Iris pigment epithelial cell (primary cell): ENCODE measurements at places on chromosomes 11 and 22.
A peak's percentile ranks its signal among the peaks of the same experiment; 100 is the strongest.

GRCh38 chr22:32802237-32802765 lies 796 bp downstream of the TIMP3 start:
- DNase-seq, result no peak

GRCh38 chr11:71383461-71383860 lies 64.7 kb downstream of the DHCR7 start:
- DNase-seq, result no peak

DNA sequence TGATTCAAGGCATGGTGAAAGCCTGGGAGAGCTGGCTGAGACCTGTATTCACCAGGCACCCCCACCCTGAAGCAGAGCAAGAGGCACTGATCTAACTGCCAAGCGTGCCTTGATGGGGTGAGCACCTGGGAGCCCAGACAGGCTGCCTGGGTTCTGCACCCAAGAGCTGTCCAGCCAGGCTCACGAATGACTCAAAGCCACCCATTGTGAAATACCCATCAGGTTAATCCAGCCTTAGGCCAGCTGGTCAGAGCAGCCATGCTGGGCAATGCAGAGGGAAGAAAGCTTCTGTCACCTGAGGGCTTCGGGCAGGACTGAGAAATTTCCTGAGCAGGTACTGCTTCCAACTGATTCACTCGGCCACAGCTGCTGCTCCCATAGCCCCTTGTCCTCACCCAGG lies 22.1 kb downstream of the THOC5 start:
- peak; percentile 47 for DNase-seq

DNA sequence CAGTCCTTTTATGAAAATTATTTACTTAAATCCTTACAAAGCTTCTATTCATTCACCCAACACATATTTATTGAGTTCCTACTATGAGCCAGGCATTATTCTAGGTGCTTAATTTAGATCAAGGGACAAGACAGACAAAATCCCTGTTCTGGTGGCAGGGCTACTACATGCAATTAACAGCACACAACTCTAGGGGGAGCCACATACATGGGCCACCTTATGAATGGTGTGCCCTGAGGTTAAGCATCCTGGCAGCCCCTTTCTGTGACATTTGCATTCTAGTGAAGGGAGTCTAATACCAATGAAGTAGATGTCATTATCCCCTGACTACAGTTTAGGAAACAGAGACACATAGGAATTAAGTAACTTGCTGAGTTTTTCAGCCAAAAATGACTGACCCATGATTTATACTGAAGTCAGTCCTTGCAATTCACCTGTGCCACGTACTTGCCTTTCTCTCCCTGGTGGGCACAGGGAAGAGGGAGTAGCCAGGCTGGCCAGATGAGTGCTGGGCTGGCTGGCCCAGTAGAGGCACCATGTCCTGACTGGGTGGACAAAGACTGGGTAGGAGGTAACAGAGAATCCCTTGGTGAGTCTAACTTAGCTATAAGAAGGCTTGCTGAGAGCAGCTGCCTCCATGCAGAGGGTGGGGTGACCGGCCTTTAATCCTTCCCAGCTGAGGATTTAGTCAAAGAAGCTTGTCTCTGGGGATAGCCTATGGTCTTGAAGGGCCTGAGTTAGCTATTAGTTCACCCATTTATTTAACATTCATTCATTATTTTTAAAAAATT lies 52.0 kb upstream of the ELF5 start:
- no peak for DNase-seq

- DNase-seq, result peak; percentile 37
Measured at GRCh38 chr11:95521133-95521542, 268.4 kb downstream of the FAM76B start.

- DNase-seq, result no peak
Measured at GRCh38 chr11:112727341-112727841, 233.8 kb upstream of the NCAM1 start.

DNA sequence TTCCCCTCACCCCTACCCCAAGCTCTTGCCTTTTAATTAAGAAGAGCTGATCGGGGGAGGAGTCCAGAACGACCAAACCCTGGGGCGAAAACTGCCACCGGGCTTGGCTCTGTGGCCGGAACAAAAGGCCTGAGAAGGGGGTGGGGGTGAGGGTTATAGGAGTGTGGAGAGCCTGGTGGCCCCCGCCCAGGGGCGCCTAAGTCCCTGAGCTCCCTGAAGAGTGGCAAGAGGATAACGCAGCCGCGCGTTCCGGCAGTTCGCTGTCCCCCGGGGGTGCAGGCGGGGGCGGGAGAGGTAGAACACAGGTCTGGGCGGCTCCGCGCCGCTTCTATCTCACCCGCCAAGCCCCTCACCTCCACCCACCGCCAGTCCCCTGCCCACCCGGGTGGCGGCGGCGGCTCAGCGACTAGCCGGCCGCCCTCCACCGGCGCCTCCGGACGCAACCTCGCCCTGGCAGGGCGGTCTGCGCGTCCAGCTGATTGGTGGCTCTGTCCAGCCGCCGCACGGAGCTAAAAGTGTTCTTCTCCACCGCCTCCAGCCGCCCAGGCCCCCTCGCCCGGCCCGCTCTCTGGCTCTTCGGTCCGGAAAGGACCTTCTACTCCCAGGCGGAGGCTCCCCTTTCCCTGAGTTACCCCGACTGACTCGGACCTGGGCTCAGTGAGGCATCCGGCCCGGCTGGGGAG lies 18.7 kb upstream of the BDNF start:
- DNase-seq, result peak; percentile 69

DNA sequence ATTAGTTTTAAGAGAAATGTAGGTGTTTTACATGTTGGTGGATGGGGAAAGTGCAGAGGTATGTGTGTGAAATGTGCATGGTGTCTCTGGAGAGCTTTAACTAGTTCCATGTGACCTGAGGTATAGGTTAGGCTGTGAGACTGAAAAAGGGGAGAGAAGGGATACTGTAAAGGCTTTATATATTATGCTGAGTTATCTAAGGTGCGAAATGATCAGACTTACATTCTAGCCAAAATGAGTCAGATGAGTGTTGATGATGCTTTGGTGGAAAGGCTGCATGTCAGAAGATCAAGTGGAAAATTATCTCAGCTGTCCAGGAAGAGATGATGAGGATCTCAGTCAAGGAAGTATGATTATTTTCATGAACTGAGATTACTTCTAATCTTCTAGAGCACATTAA lies 15.8 kb downstream of the ACAT1 start:
- DNase-seq, result no peak

GRCh38 chr11:96062134-96062533 lies 138.2 kb upstream of the MTMR2 start:
- peak; percentile 74 for DNase-seq

GRCh38 chr11:1920909-1921573 lies 1.5 kb downstream of the TNNT3 start:
- no peak for DNase-seq

DNA sequence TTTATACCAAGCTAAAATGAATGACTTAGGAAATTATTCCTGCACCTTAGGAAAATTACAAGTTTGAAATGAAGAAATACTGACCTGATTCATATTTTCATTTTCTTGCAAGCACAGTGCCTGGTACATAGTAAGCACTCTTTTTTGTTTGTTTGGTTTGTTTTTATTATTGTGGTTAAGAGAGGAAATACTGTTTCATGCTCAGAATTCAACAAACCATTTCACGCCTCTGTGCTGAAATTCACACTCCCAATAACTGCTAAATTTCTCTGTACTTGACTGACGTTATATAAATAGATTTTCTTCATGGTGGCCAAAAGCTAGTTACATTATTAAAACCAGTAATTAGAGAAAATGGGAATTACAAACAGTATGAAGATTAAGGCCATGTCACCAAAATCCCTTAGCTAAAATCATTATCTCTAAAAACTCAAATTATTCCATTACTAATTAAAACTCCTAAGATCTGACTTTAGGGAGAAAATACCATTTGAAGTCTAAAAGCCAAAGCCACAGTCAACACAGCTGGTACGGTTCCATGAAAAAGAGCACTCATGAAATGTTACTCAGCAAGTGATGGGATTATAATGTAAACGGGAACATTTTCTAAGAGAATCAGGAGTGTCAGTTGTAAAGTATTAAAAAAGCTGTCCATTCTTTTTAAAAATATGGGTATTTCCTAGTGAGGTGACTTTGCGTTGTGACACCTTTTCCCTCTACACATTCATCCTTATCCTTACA lies 77.8 kb upstream of the DDI1 start:
- peak; percentile 51 for DNase-seq

DNA sequence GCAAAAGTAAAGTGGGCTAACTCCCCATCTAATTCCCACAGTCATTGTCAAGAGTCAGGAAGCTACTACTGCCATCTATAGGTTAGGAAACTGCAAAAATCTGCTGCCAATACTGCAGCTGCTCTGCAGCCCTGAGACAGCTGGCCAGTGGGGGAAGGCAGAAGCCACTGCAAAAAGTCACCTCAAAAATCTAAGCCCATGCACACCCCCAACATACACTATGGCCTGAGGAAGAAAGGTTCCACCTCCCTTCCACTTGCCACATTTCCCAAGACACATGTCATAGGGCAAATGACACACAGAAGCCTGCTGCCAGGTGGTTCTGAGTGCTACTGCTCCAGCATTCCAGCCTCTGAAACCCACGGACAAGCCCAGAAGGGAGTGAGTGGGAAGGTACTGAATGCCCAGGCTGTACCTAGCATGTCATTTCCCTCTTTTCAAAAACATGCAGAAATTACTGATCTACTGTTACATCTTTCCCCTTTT lies 36.9 kb downstream of the DGCR2 start:
- peak; percentile 58 for DNase-seq

DNA sequence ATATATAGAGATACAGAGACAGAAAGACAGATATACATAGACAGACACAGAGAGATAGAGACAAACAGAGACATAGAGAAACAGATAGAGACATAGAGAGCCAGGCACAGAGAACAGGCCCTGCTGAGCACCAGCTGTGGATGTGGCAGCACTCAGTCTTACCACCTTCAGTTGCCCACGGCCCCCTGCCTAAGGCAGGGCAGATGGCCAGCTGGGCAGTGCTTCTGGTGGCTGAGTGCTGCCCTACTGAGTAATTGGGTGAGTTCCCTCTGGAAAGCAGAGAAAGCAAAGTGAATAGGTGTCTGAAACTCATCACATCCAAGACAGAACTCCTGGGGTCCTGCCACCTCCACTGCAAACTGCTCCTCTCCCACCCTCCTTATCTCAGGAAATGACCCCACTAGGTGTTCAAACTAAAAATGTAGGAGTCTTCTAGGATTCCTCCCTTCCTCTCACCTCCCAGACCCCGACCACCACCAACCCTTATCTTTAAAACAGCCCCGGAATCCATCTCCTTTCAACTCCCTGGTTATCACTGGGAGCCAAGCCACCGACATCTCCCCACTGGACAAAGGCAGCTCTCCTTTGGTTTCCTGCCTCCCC lies 27.2 kb downstream of the SYN3 start:
- DNase-seq, result no peak

DNA sequence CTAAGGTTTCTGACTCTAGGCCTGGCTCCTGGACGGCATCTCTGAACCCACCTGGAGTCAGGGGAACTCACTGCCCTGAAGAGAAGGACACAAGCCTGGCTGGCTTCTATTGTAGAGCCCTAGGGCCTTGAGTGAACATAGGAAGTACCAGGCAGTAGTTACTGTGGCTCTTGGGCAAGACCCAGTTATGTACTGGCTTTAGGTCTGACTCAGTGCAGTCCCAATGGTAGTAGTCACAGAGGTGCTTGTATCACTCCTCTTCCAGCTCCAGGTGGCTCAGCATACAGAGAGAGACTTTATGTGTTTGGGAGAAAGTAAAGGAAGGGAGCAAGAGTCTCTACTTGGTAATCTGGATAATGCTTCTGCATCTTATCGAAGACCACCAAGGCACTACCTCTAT lies 13.9 kb upstream of the PAK1 start:
- no peak for DNase-seq

DNA sequence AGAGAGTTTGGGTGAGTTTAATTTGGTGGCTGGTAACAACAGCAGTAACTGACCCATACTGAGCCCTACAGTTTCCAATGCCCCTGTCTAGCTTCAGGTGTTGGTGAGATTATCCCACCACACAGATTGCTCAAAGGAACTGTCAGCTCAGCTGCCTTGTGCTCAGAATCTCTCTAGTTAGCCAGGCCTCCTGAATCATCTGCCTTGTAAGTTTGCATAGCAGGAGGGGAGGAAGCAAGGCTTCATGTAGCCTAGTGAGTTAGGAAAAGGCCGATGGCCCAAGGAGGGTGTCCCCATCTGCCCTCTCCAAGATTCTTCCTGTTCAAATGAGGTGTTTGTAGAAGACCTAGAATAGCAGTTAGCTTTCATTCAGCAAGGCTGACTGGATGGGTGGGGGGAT lies 74.3 kb downstream of the MICAL2 start:
- DNase-seq, result peak; percentile 69

DNA sequence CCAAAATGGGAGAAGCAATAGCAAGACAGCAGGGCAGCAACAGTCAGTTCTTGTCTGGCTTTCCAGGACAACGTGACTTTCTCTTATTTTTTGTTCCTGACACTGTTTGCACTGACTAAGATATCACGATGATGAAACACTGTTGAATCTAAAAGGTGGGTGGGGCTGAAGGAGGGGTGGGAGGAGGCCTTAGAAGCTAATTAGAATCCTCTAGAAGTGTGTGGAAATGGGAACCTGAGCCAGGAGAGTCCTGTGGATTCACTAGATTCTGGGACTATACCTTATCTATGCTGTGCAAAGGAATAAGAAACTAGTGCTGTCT lies 300.3 kb downstream of the ST3GAL4 start:
- no peak for DNase-seq

DNA sequence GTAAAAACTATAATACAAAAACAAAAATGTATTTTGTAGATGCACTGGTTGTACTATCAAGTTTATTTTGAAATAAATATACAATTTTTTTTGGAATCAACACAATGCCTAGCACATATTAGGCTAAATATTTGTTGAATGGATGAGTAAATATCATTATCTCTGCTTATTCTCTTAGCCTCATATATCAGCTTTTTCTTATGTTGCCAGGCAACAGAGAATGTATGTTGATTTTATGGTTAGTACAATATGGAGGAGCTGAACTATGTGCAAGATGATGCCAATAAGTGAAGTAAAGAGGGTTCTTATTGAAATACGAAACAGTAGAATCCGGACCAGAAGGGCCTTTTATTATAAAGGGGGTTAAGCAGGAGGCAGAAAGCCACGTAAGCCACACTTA lies 94.9 kb downstream of the FAR1 start:
- DNase-seq, result no peak

DNA sequence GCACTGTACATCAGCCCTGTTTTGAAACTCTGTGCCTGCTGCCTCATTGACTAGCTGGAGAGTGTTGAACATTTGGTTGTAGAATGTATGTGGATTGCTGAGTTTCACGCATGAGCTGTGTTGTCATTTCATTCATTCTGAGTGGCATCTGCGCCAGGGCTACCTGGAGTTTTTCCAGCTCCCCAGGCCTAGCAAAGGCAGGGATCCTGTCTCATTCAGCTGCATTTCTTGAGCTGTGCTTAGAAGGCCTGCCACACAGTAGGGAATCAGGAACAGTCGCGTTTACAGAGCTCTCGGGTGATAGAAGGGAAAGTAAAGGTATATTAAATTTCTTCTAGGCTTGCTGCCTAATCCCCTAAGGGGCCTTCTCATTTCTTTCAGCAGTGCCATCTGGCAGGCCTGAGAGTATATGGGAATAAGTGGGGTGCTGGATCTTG lies 44.3 kb downstream of the PTPRJ start:
- no peak for DNase-seq

GRCh38 chr11:103779054-103779453 lies 257.4 kb upstream of the DDI1 start:
- DNase-seq, result peak; percentile 15
